ENCODE measurements at places on chromosomes 2 and 18.

DNA sequence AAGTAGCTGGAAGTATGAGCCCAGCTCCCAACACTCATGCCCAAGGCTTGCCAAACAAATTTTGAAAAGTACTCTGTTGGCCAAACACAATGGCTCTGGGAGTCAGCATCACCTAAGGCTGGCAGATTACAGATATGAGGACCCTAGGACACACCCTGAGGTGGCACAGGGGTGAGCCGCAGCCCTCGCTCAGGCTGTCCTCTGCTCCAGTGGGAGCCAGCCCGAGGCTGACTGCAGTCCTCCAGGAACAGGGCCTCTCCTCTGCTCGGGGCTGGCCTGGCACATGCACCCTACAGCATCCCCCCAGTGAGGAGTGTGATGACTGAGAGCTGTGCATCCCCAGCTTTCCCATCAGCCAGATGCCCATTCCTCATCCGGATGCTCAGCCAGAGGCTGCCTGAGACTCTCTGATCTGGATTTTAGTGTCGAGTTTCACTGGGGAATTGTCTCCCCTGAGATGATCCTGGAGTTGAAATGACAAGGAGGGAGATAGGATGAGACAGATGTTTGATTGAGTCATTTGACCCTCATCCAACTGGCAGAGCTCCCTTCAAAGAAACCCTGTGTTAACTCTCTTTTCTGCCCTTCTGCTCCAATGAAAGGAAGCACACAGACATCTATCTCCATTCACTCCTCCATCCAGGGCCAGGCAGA lies 269.3 kb upstream of the NCKAP5 start:
- DNase-seq = no peak

DNA sequence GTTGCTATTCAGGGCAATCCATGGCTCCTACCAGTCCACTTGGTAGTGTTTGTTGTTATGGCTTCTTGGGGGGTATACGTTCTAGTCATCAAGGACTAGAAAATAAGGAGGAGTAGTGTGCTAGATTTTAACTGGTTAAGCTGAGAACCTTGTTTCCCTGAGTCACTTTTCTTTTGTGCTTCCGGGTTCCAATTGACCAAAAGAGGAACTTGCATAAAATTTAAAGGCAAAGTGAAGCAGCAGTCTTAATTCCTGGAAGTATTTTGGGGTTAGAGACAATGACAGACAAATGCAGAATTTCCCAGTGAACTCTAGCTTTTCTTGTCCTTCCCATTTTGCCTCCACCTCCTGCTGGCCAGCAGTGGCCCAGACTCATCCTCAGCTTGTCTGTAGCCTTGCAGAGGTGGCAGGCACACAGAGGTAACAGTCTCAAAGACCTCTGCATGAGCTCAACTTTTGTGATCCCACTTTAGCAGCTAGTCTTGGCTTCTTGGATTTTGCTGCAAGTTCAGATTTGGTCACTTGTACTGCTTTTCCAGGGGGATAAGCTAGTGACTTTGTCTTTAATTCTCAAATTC lies 1105.8 kb upstream of the NXPH2 start:
- DNase-seq = no peak

GRCh38 chr2:120445449-120446143 lies 99.7 kb downstream of the INHBB start:
- DNase-seq = no peak

DNA sequence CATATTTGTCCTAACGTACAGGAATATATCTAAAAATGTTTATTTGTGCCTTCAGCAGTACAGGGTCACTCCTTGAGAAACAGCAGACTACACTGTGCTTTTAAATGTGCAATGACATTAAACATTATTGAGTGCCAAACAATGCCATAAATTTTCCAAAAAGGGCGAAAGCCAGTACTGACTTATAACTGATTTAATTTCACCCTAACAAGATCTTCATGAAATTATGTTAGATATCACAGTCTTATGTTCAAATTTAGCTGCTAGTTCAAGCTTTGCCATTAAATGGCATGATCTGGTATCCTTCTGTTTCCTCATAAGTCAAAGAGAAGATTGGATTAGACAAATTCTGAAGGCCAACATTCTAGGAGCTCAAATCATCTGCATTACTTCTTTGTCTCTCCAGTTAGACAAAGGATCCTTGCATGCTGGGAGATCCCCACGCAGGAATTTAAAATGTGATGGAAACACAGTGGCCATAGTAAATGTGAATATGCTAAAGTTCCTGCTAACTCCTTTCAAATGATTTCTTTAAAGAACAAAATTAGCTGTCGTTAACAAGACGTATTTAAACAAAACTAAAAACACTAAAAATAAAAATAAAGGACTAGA lies 129.3 kb upstream of the STON1 start:
- DNase-seq = no peak

- no peak for DNase-seq
These were observed 192.2 kb upstream of the HS6ST1 start for GRCh38 chr2:128510701-128511397.

DNA sequence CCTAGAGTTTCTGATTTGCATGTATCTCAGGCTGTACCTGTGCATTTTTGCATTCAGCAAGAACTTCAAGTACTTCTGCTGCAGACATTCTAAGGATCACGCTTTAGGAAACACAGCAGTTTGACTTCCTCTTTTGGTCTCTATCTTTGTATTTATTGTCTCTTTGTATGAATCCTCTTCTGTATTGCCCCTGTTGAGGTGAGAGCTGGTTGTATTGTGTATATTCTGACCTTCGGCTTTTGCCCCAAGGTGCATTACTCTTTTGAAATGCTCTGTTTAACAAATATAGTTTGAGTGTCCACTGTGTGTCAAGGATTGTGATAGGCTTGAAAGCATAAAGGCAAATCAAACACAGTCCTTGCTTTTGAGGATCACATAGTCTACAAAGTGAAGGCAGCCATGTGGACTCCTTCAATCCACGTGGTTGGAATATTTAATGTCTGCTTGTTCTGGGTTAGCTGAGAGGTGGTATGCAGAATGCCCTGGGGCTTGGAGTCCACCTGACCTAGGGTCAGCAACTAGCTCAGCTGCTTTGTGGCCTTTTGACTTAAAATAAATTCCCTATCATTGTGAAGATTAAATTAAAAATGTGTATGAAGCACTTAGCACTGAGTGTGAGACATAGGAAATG lies 108.1 kb downstream of the LYPD6 start:
- no peak for DNase-seq

GRCh38 chr18:63291278-63291677 lies 28.3 kb downstream of the BCL2 start:
- DNase-seq = no peak

DNA sequence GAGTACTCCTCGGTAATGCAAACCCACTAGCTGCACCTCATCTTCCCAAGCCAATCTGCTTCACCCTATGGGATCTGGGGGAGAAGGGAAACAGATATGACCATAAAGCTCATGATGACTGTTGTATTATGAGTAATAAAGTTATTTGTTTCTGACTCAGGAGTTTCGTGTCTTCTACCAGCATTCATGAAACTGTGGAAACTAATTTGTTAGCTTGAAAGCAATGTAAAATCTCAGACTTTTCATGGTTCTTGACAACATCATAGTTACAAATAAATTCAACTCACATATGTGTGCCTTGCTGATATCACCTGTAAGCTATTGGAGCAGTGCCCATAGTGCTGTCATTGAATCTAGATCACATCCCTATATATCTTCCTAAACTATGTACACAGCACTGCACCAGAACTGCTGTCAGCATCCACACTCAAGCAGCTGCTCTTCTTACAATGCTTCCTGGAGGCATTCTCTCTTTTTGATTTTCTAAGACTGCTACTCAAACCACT lies 135.6 kb upstream of the KYNU start:
- DNase-seq = no peak

- DNase-seq = no peak
These were observed 157.9 kb downstream of the ASB1 start for GRCh38 chr2:238584617-238585016.

DNA sequence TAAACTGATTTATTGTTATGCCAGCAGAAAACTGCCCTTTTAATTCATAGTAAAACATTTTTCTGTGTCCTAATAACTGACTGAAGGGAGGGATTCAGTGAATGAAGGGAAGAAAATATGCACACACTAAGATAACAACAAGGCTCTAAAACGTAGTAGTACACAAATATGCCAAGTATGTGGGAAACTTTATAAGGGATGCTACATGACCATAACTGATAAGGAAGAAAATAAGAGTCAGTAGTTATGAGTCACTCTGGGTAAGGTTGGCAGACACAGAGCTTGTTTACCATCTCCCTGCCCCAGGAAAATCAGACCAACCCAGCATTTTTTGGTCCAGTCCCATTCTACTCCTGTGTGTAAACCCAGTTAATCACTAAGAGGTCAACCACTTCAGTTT lies 124.2 kb downstream of the RPRM start:
- no peak for DNase-seq

- DNase-seq = no peak
These were observed 3.1 kb downstream of the PROM2 start for GRCh38 chr2:95277246-95277906.

DNA sequence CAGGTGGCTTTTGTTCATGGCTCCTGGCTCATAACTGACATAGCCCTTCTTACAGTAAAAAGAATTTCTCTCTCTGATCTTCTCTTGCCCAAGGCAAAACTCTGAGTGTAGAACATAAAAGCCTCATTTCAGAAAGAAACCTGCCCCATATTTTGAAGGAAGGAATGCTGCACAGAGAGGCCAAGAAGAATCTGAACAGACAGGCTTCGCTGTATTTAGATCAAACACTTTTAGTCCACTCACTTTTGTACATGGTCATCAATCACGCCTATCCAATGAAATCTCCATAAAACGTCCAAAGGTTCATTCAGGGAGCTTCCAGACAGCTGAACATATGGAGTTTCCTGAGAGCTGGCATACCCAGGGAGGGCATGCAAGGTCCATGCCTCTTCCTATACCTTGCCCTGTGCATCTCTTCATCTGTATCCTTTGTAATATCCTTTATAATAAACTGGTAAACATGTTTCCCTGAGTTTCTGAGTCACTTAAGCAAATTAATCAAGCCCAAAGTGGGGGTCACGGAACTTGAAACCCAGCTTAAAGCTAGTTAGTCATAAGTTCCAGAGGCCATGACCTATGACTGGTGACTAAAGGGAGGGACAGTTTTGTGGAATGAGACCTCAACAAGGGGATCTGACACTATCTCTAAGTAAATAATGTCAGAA lies 62.5 kb upstream of the TMEM247 start:
- DNase-seq = no peak

DNA sequence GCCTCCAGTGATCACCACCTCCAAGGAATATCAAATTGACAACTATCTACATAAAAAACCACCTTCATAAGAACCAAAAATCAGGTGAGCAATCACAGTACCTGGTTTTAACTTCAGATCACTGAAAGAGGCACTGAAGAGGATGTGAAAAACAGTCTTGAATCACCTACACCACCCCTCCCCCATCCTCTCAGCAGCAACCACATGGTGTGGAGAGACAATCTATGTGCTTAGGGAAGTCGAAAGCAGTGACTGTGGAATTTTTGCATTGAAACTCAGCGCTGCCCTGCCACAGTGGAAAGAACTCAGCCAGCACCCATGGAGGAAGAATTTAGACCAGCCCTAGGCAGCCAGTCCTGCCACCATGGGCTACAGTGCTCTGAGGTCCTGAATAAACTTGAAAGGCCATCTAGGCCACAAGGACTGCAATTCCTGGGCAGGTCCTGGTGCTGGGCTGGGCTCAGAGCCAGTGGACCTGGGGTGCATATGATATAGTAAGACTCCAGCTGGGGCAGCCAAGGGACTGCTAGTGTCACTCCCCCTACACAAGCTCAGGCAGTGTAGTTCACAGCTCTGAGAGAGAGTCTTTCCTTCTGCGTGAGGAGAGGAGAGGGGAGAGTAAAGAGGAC lies 75.6 kb downstream of the ATL2 start:
- DNase-seq = no peak

GRCh38 chr2:199206536-199206935 lies 251.2 kb downstream of the SATB2 start:
- no peak for DNase-seq

DNA sequence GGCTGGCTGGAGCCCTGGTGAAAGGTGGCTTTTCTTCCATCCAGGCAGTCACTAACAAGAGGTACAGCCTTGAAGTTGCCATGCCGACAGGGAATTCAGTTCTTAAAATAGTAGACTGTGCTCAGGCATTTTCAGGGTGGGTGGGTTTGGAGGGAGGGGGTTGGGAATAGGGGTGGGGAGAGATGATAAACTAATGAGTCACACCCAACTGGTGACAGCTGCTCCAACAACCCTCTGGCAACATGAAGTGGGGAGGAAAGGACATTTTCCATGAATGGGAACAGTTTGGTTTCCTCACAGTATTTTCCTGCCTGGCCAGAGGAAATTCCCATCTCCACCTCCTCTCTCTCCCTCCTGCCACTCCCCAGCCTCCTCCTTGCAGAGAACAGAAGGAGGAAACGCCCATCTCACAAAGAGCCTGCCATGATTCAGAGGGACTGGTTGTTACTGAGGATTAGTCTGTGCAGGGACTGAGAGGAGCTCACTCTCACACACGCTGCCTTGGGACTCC lies 113.0 kb upstream of the SLC1A4 start:
- no peak for DNase-seq

GRCh38 chr2:50059462-50059861 lies 905.1 kb upstream of the FSHR start:
- DNase-seq = no peak

- no peak for DNase-seq
These were observed 109.0 kb downstream of the CERS6 start for GRCh38 chr2:168565112-168565511.

DNA sequence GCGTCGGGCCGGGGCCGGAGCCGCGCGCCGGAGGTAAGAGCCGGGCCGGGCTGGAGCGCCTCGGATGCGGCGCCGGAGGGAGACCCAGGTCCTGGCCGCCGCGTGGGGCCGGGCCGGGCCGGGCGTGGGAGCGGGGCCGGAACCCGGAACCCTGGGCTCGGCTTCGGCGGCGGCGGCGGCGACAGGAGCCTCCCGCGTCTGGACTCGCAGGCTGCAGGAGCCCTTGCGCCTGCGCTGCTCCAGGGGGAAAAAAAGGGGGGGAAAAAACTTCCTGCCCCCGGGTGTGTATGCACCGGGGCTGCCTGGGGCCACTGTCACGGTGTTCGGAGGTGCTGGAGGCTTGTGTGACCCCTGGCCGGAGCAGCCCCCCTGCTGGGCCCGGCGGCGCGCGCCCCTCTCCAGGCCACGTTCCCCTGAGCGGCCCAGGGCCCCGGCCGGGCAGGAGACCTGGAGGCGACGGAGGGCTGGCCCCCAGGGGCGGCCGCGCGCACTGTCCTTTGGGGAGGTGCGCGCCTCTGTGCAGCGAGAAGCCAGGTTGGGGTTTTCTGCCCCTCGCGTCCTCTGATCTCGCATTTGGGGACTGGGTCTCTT lies 864 bp downstream of the KLHL29 start:
- no peak for DNase-seq

GRCh38 chr2:88671786-88672427 lies 19.6 kb upstream of the RPIA start:
- DNase-seq = no peak

DNA sequence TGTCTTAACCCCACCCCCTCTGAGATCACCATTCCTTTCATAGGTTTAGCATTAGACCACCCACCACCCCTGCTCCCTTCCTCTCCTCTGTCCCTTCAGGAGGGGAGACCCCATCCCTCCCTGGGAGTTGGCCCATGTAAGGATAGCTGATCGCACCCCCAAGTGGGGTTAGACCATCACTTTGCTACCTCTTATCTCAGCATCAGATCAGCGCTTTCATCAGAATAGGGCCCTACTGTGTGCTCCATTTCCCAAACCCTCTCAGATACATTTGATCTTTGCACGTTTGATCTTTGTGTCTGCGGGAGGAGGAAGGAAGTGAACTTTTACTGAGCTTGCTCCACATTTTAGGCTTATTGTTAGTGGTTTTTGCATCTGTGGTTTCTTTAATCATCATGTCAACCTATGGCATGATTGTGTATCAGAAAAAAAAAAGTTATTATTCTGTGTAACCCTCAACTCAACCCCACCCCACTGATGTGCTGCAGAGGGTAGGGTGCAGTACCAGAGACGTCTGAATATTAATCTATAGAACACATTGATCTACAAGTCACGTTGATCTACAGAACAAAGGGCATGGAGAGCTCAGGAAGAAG lies 81.2 kb downstream of the PDCL3 start:
- no peak for DNase-seq
